Esophagus mucosa (tissue), 1 donor: ENCODE measurements at places on chromosomes 3 and 15. TPM values are rescaled to one million over a fixed set of nuclear protein-coding genes. Genes with fewer than 3 reads are reported as not detected.

The PLA2G4D gene
- total RNA-seq = 1.5 TPM

The PRRT3 gene
- 0.56 TPM for total RNA-seq

The RPP14 gene
- 12.8 TPM for total RNA-seq

The BRPF1 gene
- total RNA-seq = 11.9 TPM

The SAMMSON gene
- total RNA-seq = not detected

The SI gene
- total RNA-seq = not detected

The PRTG gene
- 0.56 TPM for total RNA-seq

The STRA6 gene
- 1.5 TPM for total RNA-seq

The CHL1 gene
- total RNA-seq = 10.0 TPM

The BUB1B gene
- 15.3 TPM for total RNA-seq

The GAP43 gene
- total RNA-seq = not detected

DNA sequence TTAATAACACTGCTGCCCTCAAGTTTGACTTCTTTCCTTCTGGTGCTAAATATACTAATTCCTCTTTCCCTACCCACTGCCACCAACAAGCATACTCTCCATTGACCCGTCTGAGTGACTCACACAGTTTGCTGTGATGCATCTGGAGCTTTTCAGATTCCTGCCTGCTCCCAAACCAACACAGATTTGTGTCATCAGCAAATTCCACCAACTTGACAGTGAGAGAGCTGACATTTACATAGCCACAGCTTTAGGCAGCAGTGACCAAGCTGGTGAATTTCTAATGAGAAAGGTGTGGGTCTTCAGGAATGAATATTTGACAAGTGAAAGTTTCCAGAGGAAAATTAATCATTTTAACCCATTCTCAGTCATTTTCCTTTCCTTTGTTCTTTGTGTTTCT, 96.5 kb upstream of the PRICKLE2 start:
- peak; percentile 69 for ATAC-seq

DNA sequence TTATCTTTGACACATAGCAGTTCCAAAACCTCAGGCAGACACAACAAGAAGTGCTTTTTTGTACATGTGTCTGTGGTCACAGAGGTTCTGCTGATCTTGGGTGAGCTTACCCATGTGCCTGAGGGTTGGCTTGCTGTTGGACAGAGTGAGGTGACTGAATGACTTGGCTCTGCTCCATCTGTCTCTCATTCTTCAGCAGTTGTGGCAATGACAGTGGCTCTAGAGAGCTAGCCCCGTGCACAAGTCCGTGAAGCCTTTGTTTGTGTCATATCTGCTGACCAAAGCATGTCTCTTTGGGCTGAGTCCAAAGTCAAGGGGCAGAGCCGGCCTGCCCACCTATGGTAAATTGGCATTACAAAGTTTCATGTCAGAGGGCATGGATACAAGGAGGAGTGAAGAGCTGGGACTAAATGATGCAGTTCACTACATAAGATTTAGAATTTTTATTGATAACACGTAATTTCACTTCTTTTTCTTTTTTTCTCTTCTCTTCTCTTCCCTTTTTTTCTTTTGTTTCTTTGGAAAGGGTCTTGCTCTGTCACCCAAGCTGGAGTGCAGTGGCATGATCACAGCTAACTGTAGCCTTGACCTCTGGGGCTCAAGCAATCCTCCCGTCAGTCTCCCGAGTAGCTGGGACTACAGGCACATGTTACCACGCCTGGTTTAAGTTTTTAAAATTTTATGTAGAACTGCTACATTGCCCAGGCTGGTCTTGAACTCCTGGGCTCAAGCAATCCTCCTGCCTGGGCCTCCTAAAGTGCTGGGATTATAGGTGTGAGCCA, 77.9 kb downstream of the ITPR1 start:
- no peak for ATAC-seq

- no peak for ATAC-seq
Measured at GRCh38 chr15:55782901-55783300, 39.9 kb upstream of the PRTG start.

DNA sequence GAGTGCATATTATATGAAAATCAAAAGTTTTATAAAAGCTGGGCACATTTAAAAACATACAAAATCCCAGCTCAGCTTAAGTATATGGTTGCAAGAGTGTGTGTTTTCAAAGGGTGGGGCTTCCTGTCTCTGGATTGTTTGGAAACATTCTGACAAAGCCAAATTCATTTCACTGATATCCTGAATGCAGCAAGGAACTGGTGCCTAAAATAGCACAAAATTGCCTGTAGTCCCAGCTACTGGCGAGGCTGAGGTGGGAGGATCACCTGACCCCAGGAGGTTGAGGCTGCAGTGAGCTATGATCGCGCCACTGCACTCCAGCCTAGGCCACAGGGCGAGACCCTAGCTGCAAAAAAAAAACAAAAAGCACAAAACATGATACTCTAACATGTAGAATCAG, 13.0 kb upstream of the TJP1 start:
- no peak for ATAC-seq

- no peak for ATAC-seq
Measured at GRCh38 chr15:73996939-73997338, 2.4 kb downstream of the PML start.

DNA sequence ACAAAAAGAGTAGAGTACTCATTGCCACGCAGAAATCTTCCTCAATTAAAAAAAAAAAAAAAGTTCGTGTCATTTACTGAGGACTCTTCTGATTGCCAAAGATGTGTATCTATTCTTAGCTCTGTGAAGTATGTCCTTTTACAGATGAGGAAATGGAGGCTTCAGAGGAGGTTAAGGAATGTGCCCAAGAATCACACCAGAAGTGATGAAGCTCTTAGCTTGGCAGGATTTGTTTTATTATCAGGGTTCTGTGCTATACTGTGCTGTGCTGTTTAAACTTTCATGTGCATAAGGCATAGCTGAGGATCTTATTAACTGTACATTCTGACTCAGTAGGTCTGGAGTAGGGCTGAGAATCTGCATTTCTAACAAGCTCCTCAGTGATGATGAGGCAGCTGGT, 665.2 kb upstream of the ADAMTS9 start:
- no peak for ATAC-seq

DNA sequence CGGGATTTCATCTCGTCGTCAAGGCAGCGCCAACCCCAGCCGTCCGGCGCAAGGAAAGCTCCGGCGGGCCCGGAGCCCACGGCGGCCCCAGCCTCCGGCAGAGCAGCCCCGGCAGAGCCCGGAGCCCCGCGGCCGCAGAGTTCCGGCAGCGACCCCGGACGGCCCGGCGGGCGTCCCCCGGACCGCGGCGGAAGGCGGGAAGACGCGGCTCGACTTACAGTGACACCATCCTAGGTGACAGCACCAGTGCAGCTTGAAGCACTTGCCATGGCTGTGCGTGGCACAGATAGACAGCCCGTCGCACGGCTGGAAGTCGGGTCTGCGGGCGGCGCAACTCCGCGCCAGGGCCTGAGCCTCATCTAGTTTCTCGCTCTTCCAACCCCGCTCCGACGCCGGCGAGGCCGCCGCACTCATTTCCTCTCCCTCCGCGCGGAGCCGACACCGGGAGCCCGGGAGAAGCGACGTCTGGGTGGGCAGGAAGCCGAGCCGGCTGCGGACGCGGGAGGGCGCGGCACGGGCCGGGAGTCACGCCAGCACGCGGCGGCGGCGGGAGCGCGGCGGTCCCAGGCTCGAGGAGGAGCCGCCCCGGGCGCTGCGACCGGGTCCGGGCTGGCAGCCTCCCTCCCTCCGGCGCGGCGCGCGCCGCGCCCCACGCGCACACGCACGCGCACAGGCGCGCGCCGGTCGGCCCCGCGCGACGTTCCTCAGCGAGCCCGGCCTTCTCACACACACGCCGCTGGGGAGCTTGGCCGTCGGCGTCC, at the start of gene C3orf70:
Gene C3orf70 (minus strand): TSS at position 651 of the 761 bp plus-strand sequence. CDS start 237 bp downstream, at position 414.
- peak; percentile 72 for ATAC-seq

DNA sequence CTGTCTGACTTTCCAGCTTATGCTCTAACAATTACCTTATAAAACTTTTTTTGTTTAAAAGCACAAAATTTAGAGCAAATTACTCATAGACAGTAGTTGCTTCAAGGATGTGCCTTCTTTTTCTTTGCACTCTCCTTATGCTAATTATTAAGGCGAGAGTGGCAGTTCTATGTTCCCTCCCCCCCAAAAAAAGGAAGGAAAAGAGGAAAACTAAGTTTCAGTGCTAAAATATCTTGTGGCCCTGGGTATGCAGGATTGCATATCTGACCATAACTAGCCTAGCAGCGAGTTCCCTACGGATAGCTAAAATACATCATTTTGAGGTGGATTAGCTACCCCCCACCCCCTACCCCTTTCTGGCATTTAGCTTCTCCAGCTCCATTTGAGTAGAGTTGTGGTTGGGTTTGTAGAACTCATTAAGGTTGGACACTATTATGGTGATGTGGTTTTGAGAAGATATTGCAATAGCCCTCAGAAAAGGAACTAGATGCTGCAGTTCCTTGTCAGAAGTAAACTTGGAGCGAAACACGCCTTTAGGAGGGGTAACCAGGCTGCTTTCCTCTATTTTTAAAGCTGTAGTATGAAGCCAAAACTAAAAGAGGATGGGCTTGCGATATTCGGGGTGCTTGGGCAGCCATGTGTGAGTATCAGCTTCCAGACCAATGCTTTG, 174.6 kb downstream of the AKAP13 start:
- ATAC-seq = no peak

DNA sequence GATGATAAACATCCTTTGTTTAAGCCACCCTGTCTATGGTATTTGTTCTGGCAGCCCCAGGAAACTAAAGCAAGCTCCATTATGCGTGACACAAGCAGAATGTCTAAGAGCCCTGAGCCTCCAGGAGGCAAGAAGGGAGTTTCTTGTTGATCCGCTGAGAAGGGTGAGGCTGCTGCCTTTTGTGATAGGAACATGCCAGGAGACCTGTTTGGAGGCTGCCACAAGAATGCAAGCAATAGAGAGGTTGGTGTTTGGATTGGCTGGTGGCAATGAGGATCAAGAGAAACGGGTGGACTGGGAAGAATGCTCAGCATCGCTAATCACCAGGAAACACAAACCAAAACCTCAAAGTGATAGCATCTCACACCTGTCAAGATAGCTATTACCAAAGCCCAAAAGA, 104.8 kb downstream of the ASB7 start:
- no peak for ATAC-seq

DNA sequence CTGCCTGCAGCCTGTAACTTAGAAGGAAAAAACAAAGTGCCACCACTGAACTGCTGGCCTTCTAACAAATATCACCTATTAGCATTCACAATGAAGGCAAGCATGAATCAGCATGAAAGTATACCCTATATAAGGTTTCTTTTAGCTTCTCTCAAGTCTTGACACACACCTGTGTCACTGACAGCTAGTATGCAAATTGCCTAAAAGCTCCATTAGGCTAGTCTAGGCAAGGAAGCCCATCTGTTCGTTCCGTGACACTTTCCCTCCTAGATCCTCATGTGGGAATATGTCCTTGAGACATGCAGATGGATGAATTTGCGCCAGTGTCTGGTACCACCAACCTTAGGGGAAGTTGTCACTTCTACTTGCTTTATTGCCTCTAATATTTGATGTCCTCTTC, 129.3 kb downstream of the RBMS3 start:
- ATAC-seq = peak; percentile 65

GRCh38 chr15:62706317-62706716, 336.2 kb upstream of the TPM1 start:
- no peak for ATAC-seq

- ATAC-seq = peak; percentile 41
Measured at GRCh38 chr3:194095464-194095863, 40.5 kb upstream of the HES1 start.

DNA sequence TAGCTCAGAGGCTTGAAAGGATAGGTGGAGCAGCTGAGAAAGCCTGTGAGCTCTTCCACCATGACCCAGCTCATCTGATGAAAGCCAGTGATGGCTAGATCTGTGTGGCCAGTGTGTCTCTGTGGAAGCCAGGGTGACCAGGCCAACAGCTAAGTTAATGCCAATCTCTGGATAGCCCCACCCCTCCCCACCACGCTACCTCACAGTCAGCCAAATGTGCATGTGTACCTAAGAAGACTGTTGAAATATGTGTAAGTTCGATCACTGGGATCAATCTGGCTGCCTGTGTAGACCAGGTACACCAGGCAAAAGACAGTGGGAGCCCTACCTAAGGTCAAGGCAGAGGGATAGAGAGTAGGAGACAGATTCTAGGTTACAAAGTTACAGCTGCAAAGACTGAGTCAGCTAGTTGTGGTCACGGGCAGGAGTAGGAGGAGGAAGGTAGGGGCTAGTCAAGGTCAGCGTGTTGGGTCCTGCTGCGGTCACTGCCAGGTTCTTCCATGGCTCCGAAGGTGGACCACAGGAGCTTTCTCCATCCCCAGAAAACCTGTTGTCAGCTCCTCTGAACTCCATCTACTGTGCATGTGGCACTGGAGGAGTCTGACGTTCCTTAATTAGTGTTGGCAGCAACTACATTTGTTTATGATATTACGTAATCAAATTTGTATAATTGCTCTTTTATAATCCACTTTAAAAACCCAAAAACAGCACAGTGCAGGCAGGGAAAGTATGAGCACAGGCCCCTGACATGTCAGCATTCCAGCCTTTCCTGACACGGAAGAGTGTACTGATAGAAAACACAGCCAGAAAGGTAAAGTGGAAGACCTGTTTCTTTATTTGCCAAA, 318.0 kb downstream of the CLSTN2 start:
- no peak for ATAC-seq
